Naive thymus-derived CD8-positive, alpha-beta T cell (primary cell): ENCODE measurements at places on chromosomes 3 and 15. TPM values are rescaled to one million over a fixed set of nuclear protein-coding genes. Genes with fewer than 3 reads are reported as not detected.

SCG5 gene
- total RNA-seq: not detected

ZBTB11 gene
- total RNA-seq: 53.1 TPM

COL6A6 gene
- not detected for total RNA-seq

PAK6 gene
- not detected for total RNA-seq

PLA2G4D gene
- not detected for total RNA-seq

IQCH gene
- 0.38 TPM for total RNA-seq

NRROS gene
- total RNA-seq: 3.4 TPM

TNNC1 gene
- 7.1 TPM for total RNA-seq

NR2E3 gene
- total RNA-seq: not detected

DUOX1 gene
- not detected for total RNA-seq

LINGO1 gene
- total RNA-seq: not detected

ADGRG7 gene
- total RNA-seq: not detected

DNA sequence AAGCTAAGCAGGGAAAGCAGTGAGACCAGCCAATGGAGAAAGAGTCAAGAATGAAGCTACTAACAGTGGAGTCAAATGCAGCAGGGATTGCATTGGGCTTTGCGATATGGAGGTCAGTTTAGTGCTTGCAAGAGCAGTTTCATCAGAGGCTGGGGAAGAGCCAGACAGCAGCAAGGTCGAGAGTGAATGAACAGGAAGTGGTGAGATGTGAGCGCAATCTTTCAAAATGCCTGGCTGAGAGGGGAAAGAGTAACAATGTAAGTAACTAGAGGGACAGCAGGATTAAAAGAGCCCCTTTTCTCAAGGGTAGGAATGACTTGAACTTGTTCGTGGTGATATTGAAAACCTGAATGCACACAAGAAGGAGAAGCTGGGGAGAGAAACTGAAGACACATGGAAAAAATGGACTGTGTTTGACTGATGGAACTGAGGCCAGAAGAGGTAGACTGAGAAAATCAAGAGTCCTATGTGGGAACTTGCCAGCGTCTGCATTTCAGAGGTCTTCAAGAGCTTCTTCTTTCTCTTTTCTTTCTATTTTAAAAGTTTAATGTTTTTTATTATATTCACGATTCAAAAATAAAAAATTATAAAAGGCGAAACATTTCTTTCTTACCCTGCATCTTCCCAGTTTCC lies 30.6 kb upstream of the GPR160 start:
- peak; percentile 56 for DNase-seq

DNA sequence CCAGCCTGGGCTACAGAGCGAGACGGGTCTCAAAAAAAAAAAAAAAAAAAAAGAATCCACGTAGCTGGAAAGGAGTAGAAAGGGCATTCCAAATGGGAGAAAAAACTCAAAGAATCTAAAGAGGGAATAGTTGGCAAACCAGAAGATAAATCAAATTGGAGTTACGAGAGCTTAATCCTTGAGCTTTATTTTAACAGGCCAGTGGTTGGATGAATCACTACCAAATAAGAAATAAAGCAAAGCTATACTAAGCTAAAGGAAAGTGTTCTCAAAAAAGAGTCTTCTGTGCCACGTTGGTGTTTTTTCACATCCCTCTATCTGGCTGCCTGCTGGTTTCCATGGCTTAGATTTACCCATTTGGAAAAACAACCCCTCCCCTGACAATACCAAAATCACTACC lies 14.0 kb downstream of the VGLL4 start:
- no peak for DNase-seq

DNA sequence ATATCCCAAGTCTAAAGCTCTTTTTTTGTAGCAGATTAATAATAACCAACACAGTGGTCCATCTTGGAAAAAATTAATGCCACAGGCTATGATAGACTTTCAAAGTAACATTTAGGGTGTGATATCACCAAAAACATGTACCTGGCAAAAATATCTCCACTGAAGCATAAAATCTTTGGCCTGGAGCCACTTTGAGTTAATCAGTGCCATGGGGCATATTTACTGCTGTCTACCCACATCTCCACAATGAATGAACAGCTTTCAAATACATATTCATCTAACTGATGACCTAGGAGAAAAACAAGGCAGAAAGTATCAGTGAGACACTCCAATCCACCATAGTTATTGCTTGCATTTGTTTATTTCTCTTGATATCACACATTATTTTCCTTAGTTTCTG lies 296.0 kb upstream of the MDFIC2 start:
- DNase-seq: no peak

GRCh38 chr3:48832684-48833083 lies 15.0 kb downstream of the PRKAR2A start:
- no peak for DNase-seq

DNA sequence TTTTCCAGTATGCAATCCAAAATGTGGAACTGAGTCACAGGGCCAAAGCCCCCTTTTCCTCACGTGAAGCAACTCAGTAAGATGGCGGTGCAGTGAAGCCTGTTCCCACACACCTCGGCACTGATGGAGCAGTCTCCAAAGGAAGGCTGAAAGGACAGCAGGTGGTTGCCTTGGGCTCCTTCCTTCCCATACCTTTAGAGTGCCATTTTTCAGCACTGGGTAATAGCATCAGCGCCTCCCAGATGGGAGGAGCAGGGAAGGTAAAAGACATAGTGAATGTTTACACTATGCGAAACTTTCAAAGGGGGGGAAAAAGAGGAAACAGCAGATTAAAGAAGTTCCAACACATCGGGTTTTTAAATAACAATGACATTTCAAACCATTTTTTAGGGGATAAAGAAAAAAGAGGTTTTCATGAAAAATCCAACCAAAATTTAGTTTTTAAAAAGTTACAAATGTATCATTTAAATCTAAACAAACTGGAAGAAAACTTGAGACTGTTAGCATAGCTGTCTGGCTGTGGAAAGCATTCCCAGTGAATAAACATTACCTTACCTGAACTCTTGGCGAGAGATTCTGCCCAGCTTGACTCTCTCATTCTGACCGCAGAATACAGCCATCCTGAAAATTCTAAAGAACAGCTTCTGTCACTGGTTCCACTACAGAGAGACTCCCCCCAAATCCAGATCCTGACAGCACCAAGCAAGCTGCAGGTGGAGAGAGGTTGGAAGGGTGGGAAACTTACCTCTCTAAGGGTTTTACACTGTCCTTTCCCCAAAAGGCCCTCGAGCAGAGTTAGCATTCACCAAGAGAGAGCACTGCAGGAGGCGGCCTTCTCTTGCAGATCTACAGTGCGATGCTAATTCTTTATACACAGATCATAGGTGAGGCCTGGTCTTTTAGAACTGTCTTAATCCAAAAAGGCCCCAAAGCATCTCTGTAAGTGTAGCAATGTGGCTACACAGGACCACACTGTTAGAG lies 32.6 kb downstream of the ABCC5 start:
- DNase-seq: no peak

DNA sequence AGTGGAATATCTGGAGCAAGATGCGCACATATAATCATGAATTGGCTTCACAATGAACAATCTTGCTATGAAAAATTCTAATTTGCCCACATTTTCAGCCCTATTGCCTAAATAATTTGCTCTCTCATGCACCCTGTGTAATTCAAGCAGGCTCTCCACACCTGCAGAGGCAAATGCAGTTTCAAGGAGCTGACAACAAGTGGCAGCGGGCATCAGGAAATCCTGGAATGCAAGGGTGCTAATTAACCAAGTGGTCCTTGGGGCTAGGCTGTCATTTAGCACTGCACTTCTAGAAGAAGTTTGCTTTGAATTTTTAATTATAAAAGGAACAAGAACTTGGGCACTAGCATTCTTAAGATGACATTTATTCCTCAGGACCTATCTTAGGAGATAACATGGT lies 56.3 kb upstream of the ICE2 start:
- no peak for DNase-seq

- DNase-seq: no peak
Observed at GRCh38 chr3:30948426-30948825, 54.0 kb upstream of the GADL1 start.

- no peak for DNase-seq
Observed at GRCh38 chr3:55000546-55000945, 72.7 kb upstream of the LRTM1 start.

DNA sequence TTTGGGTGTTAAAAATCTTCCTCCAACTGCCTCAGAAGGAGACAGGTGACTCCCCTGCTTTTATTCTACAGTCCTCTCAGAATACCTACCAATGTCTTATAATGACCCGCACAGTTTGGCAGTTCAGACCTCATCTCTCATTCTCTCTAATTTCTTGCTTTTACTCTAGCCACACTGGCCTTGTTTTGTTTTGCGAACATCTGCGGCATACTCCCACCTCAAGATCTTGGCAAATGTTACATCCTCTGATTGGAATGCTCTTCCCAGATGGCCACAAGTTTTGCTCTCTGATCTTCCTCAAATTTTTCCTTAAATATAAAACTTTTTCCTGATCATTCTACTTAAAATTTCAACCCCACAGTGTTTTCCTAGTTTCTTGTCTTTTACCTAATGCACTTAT lies 94.1 kb downstream of the PLSCR2 start:
- DNase-seq: no peak

- no peak for DNase-seq
Observed at GRCh38 chr15:71386448-71387236, 271.4 kb downstream of the THSD4 start.

- no peak for DNase-seq
Observed at GRCh38 chr15:86620641-86621349, 541.1 kb downstream of the AGBL1 start.

DNA sequence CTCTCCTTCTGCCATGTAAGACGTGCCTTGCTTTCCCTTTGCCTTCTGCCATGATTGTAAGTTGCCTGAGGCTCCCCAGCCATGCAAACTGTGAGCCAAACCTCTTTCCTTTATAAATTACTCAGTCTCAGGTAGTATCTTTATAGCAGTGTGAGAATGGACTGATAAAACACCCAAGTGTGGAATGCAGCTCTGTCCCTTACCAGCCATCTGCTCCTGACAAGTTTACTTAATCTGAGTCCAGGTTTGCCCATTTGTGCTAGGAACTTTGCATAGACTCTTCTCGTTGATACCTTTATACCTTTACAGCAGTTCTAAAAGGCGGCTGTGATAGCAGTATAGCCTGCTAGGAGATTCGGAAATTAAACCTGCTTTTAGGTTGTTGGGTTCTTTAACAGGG lies 48.1 kb downstream of the SLC25A26 start:
- no peak for DNase-seq

GRCh38 chr15:50077651-50078050 lies 41.4 kb downstream of the ATP8B4 start:
- no peak for DNase-seq

- no peak for DNase-seq
Observed at GRCh38 chr3:145032791-145033190, 1061.2 kb downstream of the DIPK2A start.

GRCh38 chr3:71047616-71048531 lies 535.7 kb downstream of the FOXP1 start:
- no peak for DNase-seq

- DNase-seq: no peak
Observed at GRCh38 chr3:64163019-64163754, 62.1 kb downstream of the PRICKLE2 start.

- no peak for DNase-seq
Observed at GRCh38 chr3:152374262-152374990, 105.7 kb downstream of the MBNL1 start.

DNA sequence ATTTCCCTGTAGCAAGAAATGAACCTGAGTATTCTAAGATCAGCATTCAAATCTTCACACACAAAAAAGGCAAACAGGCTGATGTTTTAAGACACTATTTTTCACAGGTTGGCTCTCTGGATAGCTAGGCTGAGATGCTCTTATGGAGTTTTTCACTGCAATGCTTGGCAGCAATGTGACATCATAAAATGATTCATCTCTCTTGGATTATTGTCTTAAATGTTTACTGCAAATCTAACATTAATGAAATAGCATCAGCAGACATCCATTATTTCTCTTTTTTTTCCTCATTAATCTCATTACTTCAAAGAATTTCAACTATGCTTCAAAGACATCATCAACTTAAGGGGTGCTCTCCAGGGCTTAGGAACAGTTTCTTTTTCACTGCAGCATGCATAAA lies 23.6 kb upstream of the SSUH2 start:
- DNase-seq: no peak

GRCh38 chr15:33009026-33009425 lies 185.5 kb downstream of the FMN1 start:
- DNase-seq: no peak

DNA sequence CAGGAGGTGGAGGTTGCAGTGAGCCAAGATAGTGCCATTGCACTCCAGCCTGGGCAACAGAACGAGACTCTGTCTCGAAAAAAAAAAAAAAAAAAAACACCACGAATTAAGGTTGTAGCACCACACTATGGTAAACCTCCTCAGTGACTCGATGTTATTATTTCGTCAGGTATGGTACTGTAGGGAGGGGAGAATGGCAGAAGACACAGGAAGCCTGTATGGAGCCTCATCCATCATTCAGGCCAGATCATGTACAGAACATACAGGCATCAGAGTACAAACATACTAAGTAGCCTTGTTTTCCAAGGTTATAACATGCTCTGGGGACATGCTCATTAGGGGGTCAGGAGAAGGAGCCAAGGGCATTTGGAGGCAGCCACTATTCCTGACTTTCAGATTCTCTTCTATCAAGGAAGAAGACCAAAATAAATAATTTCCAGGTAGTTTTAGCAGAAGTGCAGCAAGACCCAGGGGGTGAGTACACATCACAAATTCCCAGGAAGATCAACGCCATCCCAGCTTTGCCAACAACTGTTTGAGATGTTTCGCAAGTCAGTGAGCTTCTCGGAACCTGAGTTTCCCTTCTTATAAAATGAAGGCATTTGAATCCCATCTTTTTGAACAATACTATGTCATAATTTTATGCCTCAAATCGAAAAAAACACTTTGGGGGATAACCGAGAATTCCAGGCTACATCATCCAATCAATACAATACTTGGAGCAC lies 79.8 kb downstream of the FOXP1 start:
- no peak for DNase-seq

GRCh38 chr3:15092686-15093085 lies 6.3 kb downstream of the RBSN start:
- DNase-seq: no peak

GRCh38 chr3:142999881-143000280 lies 1.5 kb upstream of the U2SURP start:
- no peak for DNase-seq

GRCh38 chr3:96836153-96836915 lies 21.9 kb downstream of the EPHA6 start:
- no peak for DNase-seq

- DNase-seq: no peak
Observed at GRCh38 chr3:166472015-166472414, 634.8 kb upstream of the BCHE start.

- DNase-seq: no peak
Observed at GRCh38 chr3:71369701-71370391, 213.7 kb downstream of the FOXP1 start.

- no peak for DNase-seq
Observed at GRCh38 chr3:50435371-50436113, 67.9 kb downstream of the CACNA2D2 start.

GRCh38 chr3:157502916-157503595 lies at the start of gene VEPH1:
Gene VEPH1, minus strand, starts transcription at chr3:157503416. Its CDS starts 8,067 bp downstream, at chr3:157495349.
- no peak for DNase-seq

GRCh38 chr3:184237807-184238206 lies 8.4 kb downstream of the VWA5B2 start:
- DNase-seq: no peak
